ENCODE measurements at places on chromosomes 12 and 14.

DNA sequence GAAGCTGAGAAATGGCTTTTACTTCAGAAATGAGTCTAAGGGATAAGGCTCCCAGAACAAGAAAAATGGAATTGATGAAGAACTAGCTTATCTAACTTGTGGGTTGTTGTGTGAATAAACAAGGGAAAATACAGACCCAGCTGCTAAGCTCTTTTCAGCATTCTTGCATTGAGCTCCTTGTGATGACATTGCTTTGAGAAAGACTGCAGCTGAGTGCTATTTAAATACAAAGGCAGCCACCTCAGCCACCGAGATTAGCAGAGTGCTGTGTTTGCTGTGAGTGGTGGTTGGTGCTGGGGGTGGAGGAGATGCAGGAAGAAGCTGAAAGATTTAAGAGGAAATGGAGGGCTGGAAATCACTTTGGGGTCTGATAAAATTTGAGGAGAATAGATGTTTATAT is 396.0 kb upstream of the PRICKLE1 start:
- DNase-seq = no peak

- no peak for DNase-seq
These were observed 232.4 kb upstream of the FBXO33 start for GRCh38 chr14:39664646-39665045.

DNA sequence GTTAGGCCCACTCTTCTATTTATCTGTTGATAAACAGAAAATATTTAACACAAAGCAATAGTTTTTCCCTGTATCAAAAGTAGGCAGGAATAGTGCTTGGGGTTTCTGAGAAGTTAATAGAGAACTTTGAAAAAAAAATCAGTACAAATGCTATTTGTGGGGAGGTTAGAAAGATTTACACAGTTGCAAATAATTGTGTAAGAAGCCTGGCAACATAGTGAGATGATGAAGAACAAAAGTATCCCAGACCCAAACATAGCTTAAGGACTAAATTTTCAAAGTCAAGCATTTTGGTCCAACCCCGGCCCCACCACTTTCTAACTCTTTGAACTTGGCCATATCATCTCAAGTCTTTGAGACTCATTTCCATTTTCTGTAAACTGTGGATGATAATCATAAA is 687.5 kb upstream of the TMEM132C start:
- no peak for DNase-seq

- no peak for DNase-seq
These were observed 643.1 kb downstream of the GALC start for GRCh38 chr14:87349921-87350320.

GRCh38 chr12:69648476-69648875 is 37.8 kb upstream of the LRRC10 start:
- no peak for DNase-seq

DNA sequence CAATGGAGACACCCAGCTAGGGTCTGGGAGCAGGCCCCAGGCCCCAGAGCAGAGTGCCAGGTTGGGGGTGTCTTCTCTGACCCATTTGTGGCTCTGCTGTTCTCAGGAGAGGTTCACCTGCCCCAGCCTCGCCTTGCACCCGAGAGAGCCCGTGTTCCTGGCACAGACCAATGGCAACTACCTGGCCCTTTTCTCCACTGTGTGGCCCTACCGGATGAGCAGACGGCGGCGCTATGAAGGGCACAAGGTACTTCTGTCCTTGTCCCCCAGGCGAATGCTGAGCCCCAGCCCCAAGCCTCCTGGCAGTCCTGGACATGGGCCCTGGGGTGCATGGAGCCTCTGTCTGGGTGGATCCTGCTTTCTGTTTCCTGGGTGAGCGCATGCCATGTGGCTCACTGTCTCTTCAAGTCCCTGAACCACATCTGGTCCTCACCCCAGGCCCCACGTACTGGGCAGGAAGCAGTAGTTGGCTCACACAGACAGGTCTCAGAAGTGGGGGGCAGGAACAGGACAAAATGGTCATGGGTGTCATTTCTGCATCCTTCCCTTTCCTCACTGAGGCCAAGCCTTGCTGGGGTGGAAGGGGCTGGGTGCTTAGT is 58.2 kb downstream of the BEGAIN start:
- no peak for DNase-seq

GRCh38 chr14:96054661-96055060 is 15.5 kb downstream of the C14orf132 start:
- DNase-seq = no peak

GRCh38 chr12:24562771-24563431 is 386.0 kb downstream of the BCAT1 start:
- DNase-seq = no peak

- no peak for DNase-seq
These were observed 11.6 kb upstream of the TESPA1 start for GRCh38 chr12:54996205-54996604.

- no peak for DNase-seq
These were observed 165.2 kb downstream of the VRK1 start for GRCh38 chr14:96962337-96962736.

GRCh38 chr12:118465706-118466105 is 89.4 kb downstream of the SUDS3 start:
- DNase-seq = no peak

DNA sequence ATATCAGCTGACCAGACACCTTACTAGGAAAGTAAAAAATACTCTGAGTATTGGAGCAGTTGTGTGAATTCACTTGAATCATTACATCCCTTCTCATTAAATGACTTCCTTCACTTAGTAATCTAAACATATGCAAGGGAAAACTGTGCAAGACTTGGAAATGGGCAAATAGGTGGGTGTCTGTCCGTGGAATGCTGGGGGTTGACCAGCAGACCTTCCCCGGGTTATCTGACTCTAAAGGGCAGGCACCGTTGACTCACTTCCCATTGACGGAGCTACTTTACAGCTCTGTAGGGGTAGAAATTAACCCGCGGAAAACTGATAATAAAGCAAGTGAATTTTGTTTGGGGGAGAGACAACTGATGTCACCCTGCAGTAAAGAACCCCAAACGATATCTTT is 199.3 kb downstream of the TTC7B start:
- DNase-seq = no peak

DNA sequence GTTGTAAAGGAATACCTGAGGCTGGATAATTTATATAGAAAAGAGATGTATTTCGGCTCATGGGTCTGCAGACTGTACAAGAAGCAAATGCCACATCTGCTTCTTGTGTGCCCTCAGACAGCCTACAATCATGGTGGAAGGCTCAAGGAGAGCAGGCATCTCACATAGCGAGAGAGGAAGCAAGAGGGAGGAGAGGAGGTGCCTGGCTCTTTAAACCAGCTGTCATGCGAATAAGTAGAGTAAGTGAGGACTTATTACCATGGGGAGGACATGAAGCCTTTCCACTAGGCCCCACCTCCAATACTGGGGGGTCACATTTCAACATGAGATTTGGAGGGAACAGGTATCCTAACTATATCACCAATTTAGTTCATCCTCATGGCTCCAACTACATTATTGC is 118.7 kb downstream of the ACSS3 start:
- no peak for DNase-seq

DNA sequence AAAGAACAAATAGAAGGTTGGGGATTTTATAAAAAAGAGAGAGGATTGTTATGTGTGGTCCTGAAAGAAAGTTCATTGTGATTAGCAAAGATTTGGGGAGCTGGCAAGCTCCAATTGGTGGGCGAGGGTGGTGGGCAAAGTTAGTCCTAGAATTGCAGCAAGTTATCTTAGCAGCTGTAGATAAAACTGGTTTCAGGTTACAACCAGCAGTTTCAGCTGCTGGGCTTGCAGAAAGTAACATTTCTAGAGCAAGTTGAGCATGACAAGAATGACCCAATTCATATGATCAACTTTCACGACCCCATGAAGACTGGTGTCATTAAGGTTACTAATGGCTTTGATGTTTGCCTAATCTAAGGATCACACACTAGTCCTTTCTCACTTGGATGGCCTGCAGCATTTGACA is 177.9 kb upstream of the NUDT4 start:
- no peak for DNase-seq

- DNase-seq = no peak
These were observed 374.4 kb downstream of the DPF3 start for GRCh38 chr14:72519543-72519942.

GRCh38 chr12:66119229-66119869 is 11.2 kb downstream of the LLPH start:
- DNase-seq = no peak

- no peak for DNase-seq
These were observed 56.8 kb upstream of the FAM181A start for GRCh38 chr14:93870377-93870776.

- peak; percentile 64 for DNase-seq
These were observed 377.8 kb downstream of the DPF3 start for GRCh38 chr14:72515779-72516770.

- no peak for DNase-seq
These were observed 11.3 kb downstream of the ATP2B1 start for GRCh38 chr12:89697296-89697695.

GRCh38 chr12:75891072-75891471 is 140.5 kb downstream of the PHLDA1 start:
- no peak for DNase-seq

DNA sequence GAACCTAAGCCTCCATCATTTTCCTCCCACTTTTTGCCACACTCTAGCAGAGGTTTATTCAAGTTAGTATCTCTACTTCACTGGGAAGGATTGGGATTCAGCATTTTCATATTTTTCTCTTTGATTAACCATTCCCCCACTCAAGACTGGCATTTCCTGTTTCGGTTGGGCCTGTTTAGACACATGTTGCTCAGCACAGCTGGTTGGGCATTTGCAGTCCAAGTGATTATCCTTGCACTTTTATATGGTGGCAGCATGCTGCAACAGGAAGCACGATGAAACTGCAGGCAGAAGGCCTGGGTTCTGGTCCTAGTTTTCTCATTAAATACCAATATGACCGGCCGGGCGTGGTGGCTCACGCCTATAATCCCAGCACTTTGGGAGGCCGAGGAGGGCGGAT is 182.9 kb upstream of the GRIN2B start:
- no peak for DNase-seq

GRCh38 chr12:104473374-104473983 is 16.7 kb downstream of the CHST11 start:
- DNase-seq = no peak

DNA sequence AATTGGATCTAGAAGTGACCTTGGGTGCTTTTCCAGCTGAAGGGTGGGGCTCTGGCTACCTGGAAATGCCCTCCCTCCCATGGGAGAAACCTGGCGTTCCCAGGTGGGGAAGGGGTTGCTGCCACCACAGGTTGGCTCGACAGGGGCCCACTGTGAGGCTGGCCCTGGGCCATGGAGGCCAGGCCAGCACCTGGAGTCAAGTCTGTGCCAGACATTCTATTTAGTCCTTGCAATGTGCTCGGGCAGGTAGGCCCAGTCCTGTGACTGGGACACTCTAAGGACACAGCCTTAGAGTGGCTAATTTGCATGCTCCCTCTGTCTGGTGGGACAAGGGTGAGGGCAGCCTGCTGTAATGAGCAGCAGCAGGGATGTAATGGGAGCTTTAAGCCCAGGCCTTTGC is 11.9 kb downstream of the VRTN start:
- DNase-seq = no peak

- no peak for DNase-seq
These were observed 70.4 kb downstream of the TBK1 start for GRCh38 chr12:64522316-64522715.

- DNase-seq = no peak
These were observed 63.1 kb downstream of the TNFAIP2 start for GRCh38 chr14:103186241-103186822.

GRCh38 chr12:6376079-6376869 is 911 bp upstream of the SCNN1A start:
- peak; percentile 89 for DNase-seq

GRCh38 chr12:8697120-8697475 is 693 bp upstream of the RIMKLB start:
- no peak for DNase-seq

DNA sequence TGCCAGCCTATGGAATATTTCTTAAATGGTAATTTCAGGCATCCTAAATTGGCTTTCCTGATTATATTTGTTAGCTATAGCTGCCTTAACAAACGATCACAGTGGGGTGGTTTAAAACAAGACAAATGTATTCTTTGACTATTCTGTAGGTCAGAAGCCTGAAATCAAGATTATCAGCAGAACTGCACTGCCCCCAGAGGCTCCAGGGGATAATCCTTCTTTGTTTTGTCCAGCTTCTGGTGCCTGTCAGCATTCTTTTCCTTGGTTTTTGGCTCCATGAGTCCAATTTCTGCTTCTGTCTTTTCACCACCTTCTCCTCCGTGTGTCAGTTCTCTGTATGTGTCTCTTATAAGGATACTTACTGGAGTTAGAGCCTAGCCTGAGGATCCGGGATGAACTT is 1282.2 kb upstream of the USP15 start:
- DNase-seq = no peak

DNA sequence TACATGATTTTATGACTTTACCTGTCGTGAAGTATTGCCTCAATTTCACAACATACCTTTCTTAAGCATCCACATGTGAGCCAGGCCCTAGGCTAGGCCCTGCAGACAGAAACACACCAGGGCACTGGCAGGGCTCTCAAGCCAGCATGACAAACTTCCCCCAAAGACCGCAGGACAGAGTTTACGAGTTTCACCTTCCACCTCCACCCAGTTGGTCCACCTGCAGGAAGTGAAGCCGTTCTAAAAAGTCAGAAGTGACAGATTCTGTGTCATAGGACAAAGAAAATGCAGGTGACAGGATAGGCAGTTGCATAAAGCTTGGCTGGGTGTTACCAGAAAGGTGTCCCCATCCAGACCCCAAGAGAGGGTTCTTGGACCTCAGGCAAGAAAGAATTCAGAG is 382.3 kb downstream of the PCNX1 start:
- DNase-seq = no peak

DNA sequence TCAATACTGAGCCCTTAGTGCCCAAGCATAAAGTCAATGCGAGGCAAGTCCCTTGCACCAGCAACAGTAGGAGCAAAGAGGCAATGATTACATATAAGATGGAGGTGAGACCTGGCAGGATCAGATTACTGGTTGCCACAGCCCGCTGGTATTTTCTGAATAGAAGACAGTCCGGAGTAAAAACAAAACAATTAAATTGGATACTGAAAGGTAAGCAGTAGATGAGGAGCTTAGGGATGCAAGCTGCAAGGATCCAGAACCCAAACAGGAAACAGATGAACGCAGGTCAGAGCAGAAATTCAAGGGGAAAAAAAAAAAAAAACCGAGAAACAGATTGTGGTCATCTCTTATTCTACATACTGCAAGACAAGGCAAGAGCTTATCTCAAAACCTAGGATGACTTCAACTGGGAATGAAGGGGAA is 119.6 kb downstream of the MED13L start:
- no peak for DNase-seq

GRCh38 chr14:99554184-99554583 is 49.8 kb downstream of the CCDC85C start:
- DNase-seq = no peak

- no peak for DNase-seq
These were observed 1571.6 kb upstream of the FLRT2 start for GRCh38 chr14:83958359-83958758.

DNA sequence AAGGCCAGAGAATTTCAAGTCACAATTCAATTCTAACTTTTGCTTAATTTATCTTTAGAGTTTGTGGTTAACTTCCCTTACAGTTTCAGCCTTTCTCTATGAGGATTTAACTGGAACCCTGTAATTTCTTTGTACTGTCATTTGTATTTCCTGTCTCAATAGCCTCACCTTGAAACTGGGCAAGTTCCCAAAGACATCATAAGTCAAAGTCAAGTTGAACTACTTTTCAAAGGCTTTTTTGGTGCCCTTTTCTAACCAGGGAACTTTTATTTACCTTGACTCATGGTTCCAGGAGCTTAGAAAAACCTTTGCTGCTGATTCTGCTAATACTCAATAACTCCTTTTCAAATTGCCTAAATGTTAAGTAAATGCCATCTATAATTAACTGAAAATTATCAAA is 200.8 kb upstream of the KRR1 start:
- no peak for DNase-seq

Data from vagina (tissue), 2 donors.